ENCODE measurements at places on chromosomes 2 and 18.

GRCh38 chr18:36153203-36153602 is 23.5 kb downstream of the ELP2 start:
- DNase-seq = no peak

DNA sequence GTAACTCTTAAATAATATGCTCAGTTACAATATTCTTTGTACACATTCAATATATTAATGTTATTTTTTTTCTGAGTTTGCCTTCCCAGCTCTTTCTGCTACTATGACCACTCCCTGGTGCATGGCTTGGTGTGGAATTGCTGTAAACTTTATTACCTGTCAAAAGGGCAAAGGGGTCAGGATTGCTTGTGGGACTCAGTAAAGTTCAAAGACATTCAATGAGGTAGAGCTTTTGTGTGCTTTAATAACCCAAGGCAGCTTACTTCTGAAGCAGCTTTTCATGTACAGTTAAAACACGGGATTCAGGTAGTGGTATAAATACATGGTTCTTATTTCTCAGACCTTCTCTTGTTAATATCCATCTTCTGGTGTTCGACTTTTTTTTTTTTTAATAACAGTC is 132.8 kb downstream of the MEIS1 start:
- DNase-seq = no peak

DNA sequence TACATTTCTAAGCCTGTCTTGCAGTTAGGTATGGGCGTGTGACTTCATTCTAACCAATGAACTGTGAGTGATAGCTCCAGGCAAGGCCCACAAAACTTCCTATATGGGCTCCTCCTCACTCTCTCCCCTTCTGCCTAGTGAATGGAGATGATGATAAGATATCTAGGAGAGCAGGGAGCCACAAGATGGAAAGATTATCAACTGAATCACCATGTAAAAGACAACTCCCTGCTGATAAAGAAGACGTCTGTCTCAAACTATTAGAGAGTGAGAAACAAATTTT is 237.1 kb downstream of the GPD2 start:
- no peak for DNase-seq

- DNase-seq = no peak
Measured at GRCh38 chr2:239311132-239312040, 89.4 kb downstream of the HDAC4 start.

DNA sequence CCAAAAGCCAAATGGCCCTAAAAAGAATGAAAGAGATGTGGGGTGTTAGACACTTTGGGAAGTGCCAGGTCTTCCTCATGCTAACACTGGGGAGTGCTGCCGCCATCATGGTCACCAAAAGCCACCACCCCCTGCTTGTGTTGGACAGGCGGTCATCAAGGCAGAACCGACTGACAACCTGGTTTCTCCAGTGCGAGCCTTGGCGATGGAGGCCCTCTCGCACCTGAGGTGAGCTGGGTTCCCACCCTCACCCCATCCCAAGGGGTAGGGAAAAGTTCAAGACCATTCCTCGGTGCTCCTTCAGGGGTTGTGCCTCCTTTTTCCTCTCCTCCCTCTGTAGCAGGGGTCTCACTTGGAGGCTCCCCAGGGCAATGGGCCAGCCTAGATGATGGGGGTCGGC is 33.6 kb downstream of the MROH2A start:
- no peak for DNase-seq

DNA sequence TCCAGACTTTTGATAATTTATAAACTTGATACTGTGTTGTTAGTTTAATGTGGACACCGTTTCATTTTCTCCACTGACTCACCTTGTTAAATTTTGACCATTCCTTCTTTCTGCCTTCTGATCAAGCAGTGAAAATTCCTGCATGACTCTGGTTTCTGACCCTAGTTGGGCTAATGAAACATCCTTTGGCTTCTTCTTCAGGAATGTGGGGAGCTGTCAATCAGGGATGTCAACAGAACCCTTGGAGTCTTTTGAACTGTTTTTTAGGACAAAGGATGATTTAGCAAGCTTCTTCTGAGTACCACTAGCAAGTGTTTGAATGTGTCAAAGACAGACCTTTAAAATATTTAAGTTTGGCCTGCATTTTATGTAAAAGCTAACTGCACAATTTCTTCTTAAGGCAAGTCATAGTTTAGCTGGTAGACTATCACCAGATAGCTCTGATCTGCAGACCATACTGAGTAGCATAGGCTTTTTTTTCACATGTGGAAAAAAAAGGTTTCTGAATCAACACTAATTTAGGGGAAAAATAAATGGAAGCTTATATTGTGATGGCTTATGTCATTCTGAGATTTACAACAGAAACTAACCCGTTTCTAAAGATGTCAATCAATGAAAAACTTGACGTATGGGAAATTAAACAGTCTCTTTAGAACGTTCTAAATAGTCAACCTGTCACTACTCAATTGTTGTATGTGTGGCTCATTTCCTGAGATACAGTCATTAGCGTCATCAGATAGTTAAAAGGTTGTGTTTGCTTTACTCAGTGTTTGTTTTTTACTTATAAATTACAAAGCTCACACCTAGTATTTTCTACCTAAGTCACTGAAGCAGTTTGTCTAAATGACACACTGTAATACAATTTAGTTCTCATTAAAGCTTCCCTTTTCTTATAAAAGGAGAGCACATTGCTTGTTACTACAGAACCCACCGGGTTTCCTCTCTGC is 311.4 kb downstream of the PTPRM start:
- peak; percentile 8 for DNase-seq

DNA sequence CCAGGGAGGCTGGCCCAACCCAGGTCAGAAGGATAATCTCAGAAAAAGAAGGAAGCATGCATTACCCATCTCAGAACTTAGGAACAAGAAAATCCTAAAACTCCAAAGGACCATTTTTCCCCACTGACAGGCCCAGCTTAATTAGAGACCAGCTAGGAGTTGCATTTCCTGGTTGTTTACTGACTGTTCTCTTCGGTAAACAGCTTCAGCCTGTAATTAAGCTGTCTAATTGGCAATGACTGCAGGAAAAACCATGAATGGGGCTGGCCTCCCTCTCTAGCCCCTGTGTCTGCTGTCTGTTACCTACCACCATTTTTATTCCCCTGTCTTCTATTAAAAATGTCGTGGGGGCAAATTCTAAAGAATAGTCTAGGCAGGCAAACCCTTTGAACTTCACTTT is 146.5 kb downstream of the AGAP1 start:
- DNase-seq = no peak

GRCh38 chr2:191434072-191434471 is 188.9 kb downstream of the MYO1B start:
- DNase-seq = no peak

DNA sequence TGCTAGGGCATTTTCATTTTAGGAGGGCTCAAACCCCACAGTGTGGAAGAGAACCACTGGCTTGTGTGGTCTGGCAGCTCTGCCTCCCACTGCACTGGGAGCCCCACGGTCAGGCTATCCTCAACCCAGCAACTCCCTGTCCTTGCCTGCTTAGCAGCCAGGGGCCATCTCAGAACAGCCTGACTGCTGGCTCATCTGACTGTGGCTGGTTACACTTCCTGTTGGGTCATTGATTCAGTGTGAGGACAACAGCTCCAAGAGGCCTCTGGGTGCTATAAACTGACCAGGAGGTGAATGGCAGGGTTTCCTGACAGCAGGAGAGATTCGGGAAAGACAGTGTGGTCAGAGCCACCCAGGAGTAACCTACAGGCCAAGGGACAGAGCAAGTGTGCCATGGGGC is 40.1 kb downstream of the AMER3 start:
- no peak for DNase-seq

- no peak for DNase-seq
Measured at GRCh38 chr2:38981670-38982357, 92.1 kb downstream of the ARHGEF33 start.

GRCh38 chr2:31694444-31694843 is 113.7 kb upstream of the SRD5A2 start:
- no peak for DNase-seq

- no peak for DNase-seq
Measured at GRCh38 chr2:96684883-96685576, 42.5 kb downstream of the FER1L5 start.

DNA sequence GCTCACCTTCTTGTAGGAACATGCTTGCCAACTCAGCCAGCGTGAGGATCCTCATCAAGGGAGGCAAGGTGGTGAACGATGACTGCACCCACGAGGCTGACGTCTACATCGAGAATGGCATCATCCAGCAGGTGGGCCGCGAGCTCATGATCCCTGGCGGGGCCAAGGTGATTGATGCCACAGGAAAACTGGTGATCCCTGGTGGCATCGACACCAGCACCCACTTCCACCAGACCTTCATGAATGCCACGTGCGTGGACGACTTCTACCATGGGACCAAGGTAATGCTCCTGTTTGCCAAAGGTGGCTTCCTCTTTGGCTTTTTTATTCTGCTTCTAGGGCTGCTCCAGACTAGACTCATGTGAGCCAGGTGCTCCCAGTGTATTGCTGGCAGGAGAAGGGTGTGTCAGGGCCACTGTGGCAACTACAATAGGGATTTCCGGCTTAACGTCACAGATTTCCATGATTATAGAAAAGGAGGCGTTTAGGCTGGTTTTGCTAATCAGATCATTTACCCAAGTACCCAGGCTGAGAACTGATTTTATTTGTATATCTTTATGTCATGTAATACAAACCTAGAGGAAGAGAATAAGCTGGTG is 50.6 kb downstream of the DPYSL5 start:
- DNase-seq = no peak

DNA sequence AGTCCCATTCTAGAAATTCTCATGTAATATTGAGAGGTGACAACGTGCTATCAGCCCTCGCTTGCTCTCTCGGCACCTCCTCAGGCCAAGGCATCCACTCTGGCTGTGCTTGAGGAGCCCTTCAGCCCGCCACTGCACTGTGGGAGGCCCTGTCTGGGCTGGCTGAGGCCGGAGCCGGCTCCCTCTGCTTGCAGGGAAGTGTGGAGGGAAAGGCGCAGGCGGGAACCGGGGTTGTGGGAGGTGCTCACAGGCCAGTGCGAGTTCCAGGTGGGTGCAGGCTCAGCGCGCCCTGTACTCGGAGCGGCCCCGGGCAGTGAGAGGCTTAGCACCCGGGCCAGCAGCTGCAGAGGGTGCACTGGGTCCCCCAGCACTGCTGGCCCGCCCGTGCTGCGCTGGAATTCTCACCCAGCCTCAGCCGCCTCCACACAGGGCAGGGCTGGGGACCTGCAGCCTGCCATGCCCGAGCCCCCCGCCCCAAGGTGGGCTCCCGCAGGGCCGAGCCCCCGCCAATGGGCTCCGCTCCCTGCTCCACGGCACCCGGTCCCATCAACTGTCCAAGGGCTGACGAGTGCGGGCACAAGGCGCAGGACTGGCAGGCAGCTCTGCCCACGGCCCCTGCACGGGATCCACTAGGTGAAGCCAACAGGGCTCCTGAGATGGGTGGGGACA is 1680.6 kb upstream of the LRRTM1 start:
- no peak for DNase-seq

GRCh38 chr2:31654241-31654640 is 73.5 kb upstream of the SRD5A2 start:
- DNase-seq = no peak

GRCh38 chr2:127901339-127902056 is 15.7 kb upstream of the AMMECR1L start:
- DNase-seq = no peak

- no peak for DNase-seq
Measured at GRCh38 chr18:392928-393573, 107.5 kb downstream of the COLEC12 start.

GRCh38 chr2:238174701-238175100 is 15.9 kb downstream of the ERFE start:
- no peak for DNase-seq

- peak; percentile 89 for DNase-seq
Measured at GRCh38 chr2:237085248-237086221, at the start of gene COPS8. Gene COPS8, plus strand, starts transcription at chr2:237085889. Its CDS starts 76 bp downstream, at chr2:237085965.

DNA sequence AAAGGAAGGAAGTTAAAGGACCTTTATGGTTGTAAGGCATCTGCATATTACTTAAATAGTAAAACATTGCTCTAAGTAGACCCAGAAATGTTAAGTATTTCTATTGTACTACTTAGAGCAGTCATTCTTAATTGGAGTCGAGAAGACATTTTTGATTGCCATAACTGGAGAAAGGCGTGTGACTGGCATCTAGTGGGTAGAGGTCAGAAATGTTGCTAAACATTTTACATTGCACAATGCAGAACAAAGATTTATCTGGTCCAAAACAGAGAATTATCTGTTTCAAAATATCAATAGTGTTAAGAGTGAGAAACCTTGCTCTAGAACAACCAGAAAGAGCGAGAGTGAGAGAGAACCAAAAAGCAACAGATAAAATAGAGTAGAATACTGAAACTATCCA is 23.3 kb upstream of the ROCK1 start:
- no peak for DNase-seq

GRCh38 chr2:14540015-14540414 is 92.5 kb upstream of the LRATD1 start:
- DNase-seq = no peak

- DNase-seq = no peak
Measured at GRCh38 chr2:49935449-49935848, 781.1 kb upstream of the FSHR start.

GRCh38 chr18:57776767-57777166 is 26.3 kb downstream of the ATP8B1 start:
- DNase-seq = no peak

GRCh38 chr2:234991290-234991689 is 39.5 kb downstream of the SH3BP4 start:
- DNase-seq = no peak

- DNase-seq = peak; percentile 40
Measured at GRCh38 chr18:6366776-6367175, 47.9 kb downstream of the L3MBTL4 start.

GRCh38 chr18:56723068-56723467 is 71.9 kb downstream of the WDR7 start:
- no peak for DNase-seq

DNA sequence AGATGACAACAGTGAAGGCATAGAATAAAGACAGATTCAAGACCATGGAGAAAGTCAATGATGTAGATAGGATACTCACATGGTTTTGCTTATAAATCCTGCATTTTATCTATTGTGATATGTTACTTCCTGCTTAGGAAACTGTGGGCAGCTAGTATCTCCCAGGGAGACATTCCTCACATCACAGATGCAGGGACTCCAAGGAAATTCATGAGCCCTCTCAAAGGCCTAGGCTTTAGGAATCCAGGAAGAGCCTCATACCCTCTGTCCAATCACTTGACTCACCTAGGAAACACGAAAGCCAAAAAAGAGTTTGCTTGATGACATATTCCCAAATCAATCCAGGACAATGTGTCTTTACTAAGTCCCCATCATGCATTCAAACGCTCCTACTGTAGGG is 247.8 kb upstream of the KLHL29 start:
- no peak for DNase-seq

GRCh38 chr2:227834916-227835650 is 21.4 kb downstream of the CCL20 start:
- DNase-seq = no peak

GRCh38 chr18:37160038-37160820 is 331.3 kb downstream of the KIAA1328 start:
- peak; percentile 18 for DNase-seq

GRCh38 chr2:68124321-68124720 is 33.4 kb upstream of the PNO1 start:
- no peak for DNase-seq

DNA sequence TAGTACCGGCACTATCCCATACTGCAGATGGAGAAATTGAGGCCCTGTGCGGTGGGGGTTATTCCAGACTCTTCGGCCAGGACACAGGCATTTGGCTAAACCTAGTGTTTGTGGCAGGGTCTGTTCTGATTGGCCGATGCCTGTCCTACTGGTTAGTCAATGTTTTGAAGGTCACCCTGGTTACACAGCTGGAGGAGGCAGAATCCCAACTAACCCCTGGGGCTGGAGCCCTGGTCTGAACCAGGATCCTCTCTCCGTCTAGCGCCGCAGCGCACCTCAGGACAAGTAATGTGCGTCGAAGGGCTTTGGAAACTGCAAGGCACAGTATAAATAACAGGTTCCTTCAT is 19.4 kb downstream of the TEX44 start:
- DNase-seq = peak; percentile 42

All from NT2/D1 (cell line).